ENCODE measurements at places on chromosomes 5 and 9.

DNA sequence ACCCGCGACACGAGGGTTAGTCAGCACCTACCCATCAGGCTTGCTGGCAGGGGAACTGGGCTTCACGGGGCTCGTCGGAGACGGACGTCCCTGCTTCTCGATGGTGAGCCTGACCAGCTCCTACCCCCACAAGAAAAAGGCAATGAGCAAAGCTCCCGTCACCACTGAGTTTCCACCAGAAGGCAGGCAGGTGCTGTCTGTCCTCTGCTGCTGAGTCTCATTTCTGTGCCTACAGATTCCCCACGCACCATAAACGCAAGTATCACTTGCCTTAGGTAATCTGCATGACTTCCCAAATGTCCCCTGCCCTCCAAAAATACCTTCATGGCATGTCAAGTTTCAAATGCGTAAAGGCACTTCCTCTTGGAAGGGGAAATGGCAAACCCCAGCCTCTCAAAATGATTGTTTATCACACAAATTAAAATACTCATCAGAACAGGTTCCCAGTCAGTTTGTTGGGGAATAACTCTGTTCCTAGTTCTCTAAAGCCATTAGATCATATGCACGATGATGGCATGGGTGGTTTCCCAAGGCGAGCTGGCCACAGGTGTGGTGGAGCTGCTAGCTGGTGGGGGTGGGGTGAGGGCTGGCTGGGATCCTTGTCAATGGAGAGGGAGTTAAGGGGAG, 85.0 kb downstream of the PRRT1B start:
- DNase-seq, result no peak

DNA sequence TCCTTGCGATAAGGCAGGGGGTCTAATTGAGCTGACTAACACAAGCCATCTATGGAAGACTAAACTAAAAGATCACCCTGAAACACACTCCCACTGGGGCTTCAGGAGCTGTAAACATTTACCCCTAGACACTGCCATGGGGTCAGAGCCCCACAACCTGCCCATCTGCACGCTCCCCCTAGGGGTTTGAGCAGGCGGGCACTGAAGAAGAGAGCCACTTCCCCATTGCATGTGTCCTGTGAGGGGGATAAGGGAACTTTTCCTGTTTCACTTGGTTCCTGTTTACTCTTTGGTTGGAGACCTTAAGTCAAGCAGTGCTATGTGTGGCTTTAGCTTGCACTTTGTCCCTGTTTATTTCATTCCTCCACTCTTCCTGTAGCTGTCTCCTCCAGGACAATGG, 1929.5 kb upstream of the CDH9 start:
- no peak for DNase-seq

- DNase-seq, result no peak
Observed at GRCh38 chr5:107274571-107274970, 396.2 kb downstream of the EFNA5 start.

GRCh38 chr5:68683632-68684036, 410.2 kb upstream of the SLC30A5 start:
- no peak for DNase-seq

DNA sequence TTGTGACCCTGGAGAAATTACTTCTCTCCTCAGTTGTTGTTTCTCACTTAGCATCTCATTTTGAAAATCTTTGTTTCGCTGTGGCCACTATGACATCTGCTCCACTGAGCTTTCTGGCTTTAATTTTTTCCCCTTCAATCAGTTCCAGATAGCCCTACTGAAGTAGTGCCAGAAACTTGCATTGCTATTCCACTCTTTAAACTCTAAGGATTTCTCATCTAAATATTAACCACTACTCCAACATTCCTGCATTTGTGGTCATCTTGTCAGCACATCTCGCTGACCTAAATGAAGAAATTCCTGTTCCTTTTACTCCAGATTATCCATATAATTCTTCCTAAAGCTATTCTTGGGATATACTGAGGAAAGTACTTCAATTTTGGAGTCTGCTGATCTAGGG, 15.3 kb upstream of the NOL6 start:
- no peak for DNase-seq

- DNase-seq, result no peak
Observed at GRCh38 chr5:82942083-82942881, 134.9 kb downstream of the TMEM167A start.

- peak; percentile 21 for DNase-seq
Observed at GRCh38 chr9:100111235-100111634, 12.2 kb downstream of the INVS start.

DNA sequence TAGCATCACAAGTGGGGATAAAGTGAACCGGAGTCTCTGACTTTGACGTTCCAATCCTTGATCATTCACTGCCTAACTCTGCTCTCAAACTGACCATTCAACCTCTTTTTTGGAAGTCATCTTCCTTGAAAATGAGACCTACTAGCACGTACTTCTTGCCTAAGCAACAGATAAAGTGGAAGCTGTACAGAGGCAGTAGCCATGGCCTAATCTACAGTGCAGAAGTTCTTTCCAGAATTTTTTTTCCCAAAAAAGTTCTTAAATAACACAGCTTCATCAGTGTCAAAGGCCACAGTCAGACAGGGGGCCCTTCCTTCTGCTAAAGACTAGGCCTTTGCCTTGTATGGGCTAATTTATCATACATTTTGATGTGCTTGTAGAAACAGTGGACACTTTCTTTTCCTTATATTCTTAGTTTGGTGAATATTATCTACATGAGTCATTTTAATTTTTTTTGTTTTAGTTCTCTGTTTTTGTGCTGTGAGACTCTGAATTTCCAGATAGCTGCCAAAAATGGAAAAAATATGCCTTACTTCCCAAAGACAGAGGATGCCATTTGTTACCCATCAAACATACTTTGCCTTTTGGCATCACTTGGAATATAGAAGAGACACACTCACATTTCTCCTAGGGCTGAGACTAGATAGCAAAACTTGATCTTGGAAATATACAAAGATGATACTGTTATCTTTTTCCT, 96.3 kb upstream of the VCAN start:
- DNase-seq, result no peak

GRCh38 chr9:31078175-31078574, 1306.3 kb upstream of the ACO1 start:
- DNase-seq, result no peak

DNA sequence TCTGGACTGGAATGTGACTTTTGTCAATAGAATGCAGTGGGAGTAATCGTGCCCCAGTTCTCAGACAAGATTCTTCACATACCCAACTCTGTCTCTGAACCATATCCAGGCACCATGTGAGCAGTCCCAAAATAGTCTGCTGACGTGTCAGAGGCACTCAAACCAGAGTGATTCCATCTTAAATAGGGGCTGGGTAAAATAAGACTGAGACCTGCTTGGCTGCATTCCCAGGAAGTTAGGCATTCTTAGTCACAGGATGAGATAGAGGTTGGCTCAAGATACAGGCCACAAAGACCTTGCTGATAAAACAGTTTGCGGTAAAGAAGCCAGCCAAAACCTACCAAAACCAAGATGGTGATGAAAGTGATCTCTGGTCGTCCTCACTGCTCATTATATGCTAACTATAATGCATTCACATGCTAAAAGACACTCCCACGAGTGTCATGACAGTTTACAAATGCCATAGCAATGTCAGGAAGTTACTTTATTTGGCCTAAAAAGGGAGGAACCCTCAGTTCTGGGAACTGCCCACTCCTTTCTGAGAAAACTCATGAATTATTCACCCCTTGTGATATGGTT, 16.9 kb upstream of the PLCXD3 start:
- DNase-seq, result no peak

DNA sequence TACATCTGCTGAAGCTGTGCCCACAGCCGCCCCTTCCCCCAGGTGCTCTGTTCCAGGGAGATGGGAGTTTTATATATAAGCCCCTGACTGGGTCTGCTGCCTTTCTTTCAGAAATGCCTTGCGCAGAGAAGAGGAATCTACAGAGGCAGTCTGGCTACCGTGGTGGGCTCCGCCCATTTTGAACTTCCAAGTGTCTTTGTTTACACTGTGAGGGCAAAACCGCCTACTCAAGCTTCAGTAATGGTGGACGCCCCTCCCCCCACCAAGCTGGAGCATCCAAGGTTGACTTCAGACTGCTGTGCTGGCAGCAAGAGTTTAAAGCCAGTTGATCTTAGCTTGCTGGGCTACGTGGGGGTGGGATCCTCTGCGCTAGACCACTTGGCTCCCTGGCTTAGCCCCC, 41.3 kb downstream of the RANBP17 start:
- no peak for DNase-seq

DNA sequence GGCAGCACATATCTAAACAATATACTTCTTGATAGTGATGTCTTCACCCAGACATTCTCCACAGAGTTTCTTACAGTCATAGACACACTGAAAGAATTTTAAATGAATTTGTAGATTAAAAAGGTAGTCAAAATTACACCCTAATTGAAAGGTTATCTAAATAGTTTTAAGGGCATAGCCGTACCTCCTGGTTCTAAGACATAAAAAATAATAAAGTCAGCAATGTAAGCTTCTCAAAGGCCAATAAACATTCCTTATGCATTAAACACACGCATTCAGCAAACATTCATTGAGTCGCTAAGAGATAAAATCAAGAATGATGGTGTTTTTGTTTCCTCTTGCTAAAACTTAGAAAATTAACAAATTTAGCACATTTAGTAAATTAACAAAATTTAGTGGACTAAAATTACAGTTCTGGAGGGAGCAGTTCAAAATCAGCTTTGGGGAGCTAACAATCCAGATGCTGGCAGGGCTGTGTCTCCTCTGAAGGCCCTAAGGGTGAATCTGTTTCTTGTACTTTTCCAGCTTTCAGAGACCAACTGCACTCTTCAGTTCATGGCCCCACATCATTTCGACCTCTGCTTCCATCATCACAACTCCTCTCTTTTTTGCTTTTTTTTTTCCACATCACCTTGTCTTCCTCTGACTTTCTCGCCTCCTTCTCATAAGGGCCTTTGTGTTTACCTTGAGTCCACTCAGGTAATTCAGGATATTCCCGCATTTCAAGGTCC, 516.5 kb downstream of the DNAH5 start:
- no peak for DNase-seq

DNA sequence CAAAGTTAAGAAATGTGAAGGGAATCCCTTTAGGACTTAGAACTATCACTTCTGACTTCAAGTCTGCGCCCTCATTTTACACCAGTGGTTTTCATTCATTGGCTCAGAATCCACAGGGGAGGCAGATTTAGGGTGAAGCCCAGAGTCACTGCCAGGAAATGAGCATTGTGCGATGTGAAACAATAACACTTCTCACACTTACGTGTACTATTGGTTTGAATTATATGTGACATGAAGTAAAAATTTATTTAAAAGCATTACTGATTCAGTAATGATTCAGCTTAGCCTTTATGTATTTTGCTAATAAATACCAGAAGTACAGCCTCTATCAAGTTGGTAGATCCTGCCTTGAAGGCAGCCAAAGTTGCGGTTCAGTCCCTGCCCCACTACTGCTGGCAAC, 98.6 kb downstream of the PAM start:
- no peak for DNase-seq

- no peak for DNase-seq
Observed at GRCh38 chr5:57581772-57582171, 99.2 kb upstream of the ACTBL2 start.

- no peak for DNase-seq
Observed at GRCh38 chr9:126219166-126219565, 107.5 kb upstream of the MVB12B start.

DNA sequence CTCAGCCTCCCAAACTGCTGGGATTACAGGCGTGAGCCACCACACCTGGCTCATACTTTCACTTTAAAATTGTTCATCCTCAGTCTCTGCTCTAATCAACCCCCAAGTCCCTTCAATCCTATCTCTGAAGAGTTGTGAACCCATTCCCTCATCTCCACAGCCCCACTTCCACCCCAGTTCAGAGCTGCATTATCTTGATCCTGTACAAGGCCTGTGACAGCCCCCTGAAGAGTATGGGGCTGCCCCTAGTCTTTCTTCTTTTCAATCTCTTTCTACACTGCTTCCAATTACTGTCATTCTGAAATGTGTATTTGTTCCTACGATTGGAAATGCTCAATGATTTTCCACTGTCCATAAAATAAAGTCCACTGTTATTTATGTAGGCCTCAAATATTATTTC, 588.3 kb downstream of the RAB3C start:
- no peak for DNase-seq

DNA sequence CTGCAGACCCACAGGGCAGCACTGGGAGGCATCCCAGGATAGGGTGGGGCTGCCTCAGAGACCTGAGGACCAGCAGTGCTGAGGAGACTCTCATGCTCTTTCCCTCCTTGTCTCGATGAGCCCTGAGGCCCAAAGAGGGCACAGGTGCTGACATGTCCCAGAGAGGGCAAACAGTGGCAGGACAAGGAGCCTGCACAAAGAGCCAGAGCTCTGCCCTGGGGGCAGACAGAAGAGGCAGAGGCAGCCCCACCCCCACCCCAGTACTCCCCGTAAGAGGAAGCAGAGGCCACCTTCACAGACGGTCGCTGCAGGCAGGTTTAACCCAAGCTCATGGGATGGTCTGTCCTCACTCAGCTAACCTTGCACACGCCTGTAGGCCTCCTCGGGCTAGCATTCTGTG, 29.4 kb upstream of the TTLL11 start:
- DNase-seq, result no peak

DNA sequence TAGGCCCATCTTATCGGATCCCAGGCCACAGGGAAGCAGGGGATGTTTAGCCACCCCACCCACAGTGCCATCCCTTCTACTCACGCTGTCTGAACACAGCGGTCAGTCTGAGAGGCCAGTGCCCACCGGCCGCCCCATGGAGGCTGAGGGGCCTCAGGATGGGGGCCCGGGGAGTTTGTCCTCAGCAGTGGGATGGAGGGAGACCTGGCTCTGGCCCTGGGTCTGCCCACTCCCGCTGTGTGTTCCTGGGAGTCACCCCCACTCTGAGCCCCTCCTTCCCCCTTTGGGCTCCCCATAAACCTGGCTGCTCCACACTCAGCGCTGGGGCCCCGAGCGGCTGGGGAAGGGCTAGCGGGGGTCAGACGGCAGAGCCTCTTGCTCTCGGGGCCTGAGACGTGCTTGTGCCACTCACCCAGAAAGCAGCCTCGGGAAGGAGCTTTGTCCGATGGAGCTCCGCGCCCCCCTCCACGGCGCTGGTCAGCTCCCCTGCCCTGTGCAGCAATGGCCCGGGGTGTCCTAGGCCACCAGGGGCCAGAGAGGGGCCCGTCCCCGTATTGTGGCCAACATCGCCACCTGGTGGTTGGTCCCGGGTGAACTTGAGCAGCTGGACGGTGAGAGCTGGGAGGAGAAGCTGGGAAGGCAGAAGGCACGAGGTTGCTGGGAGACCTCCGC, 10.9 kb upstream of the LAMC3 start:
- peak; percentile 65 for DNase-seq

GRCh38 chr5:178377583-178378270, 145.1 kb upstream of the PHYKPL start:
- no peak for DNase-seq

DNA sequence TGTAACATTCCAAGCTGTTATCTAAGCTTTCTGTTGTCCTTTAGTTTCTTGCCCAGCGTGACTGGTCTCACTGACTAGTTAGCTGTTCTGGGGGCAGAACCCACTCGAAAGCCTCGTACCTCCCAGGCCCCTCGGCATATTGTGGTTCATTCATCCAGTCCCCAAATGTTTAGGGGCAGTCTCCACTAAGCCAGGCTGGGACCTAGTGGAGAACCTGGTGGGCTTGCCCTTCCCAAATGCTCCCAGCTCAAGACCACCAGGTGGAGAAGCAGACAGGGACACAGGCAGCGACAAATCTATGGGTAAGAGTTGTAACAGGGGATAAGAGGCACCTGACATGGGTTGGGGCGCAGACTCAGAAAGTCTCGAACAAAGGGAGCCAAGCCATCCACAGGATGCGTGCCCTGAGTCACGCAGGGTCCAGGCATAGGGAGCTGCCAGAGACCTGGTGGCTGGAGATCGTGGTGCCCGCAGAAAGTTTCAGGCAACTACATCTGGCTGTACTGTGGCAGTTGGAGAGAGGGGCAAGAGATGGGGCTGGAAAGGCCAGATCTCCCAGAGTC, 851 bp upstream of the EEIG1 start:
- DNase-seq, result no peak
